Inflammatory macrophage treated with lipopolysaccharide for 1 hour (primary cell): ENCODE measurements at places on chromosomes 11 and 22.

- no peak for DNase-seq
These were observed 22.6 kb upstream of the IRAG1 start for GRCh38 chr11:10716122-10716521.

- DNase-seq = no peak
These were observed 26.8 kb upstream of the CACNG2 start for GRCh38 chr22:36730176-36730858.

DNA sequence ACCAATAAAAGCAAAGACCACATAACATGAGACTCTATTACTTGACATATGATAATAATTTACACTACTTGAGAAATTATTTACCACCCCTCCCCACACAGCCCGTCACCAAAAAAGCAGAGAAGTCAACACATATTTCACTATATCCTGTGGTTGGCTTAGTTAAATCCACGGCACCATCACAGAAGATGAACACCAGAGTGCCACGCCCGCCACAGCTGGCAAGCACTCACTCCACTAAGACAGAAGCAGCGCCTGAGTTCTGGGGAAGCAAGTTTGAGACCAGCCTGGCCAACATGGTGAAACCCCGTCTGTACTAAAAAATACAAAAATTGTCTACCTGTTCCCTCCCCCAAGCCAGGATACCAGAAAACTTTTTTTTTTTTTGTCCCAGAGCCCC is 53.1 kb downstream of the PACSIN2 start:
- DNase-seq = peak; percentile 23

- DNase-seq = no peak
These were observed 39.8 kb upstream of the HMGXB4 start for GRCh38 chr22:35217527-35217926.

GRCh38 chr11:103994094-103994493 is 42.3 kb upstream of the DDI1 start:
- no peak for DNase-seq

DNA sequence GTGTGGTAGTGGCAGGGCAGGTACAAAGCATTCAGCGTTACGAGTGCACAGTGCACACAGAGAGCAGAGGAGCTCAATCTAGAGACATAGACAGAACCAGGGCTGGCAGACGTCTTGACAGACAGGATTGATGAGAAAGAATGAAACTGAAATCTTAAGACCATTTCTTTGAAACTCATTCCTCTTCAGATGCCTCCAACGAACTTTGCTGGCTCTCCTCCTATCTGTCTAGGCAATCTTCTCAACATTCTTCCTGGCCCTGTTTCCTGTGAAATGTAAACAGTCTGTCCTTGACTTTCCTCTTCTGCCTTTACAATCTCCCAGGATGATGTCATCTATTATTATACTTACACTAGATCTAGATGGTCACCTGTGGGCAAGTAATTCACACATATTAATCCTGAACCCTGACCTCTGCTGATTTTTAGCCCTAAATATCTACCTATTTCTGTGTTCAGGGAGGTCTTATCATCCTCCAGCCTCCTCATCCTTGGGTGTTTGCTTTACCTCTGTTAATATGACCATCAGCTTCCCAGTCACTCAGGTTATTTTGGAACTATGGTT is 119.5 kb downstream of the ENTHD1 start:
- no peak for DNase-seq

DNA sequence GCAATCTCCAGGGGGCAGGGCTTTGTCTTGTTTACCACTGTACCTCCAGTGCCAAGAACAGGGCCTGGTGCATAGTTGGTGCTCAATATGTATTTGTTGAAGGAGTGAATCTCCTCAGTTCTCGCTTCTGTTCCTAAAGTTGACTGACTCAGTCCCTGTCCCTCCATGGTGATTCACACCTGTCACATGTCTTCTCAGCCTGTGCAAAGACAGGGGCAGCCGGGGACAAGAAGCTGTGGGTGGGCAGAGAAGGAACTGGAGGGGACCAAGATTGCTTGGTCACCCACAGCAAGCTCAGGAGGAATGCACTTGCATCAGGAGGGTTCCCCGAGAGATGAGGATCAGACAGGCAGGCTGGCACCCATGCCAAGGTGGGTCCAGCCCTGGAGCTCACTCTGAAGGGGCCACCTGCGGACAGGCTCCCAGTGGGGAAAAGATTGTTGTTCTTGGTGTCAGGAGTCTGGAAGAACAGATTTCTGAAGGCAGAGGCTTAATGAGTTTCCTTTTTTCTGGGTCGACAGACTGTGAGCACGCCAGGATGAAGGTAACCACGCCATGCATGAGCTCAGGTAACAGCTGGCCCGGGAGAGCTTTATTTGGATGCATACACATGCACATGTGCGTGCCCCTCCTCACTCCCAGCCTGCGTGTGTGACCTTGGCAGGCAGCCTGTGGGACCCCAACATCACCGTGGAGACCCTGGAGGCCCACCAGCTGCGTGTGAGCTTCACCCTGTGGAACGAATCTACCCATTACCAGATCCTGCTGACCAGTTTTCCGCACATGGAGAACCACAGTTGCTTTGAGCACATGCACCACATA is 16.9 kb downstream of the IL17RA start:
- peak; percentile 82 for DNase-seq

- DNase-seq = no peak
These were observed 6.3 kb downstream of the INPPL1 start for GRCh38 chr11:72230764-72231365.

- no peak for DNase-seq
These were observed 30.4 kb downstream of the DUSP8 start for GRCh38 chr11:1541474-1542204.

GRCh38 chr11:92387859-92388258 is 163.2 kb downstream of the FAT3 start:
- DNase-seq = no peak

DNA sequence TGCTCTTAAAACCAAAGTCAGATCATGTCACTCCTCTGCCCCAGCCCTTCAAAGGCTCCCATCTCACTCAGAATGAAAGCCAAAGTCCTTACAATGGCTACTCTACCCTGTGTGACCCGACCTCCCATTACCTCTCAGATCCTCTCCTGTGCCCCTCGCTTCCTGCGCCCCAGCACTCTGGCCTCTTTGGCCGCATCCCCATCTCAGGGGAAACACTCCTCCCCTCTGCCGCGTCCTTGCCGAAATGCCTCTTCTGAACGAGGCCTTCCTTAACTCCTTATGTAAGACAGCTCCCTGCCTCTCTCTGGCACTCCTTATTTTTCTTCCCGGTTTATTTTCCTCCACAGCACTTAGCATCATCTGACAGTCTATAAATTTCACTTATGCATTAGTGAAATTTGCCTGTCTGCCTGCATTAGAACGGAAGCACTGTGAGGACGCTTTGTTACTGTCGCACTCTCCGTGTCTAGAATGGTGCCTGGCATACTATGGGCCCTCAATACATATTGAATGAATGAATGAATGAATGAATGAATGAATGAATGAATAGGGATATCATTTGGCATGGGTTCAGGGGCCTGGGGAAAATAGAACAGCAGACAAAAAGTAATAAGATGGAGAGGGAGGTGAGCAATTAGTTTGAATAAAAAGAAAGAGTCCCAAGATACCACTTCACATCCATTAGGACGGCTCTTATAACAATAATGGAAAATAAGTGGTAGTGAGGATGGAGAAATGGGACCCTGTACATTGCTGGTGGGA is 137.8 kb downstream of the CEP164 start:
- DNase-seq = no peak

DNA sequence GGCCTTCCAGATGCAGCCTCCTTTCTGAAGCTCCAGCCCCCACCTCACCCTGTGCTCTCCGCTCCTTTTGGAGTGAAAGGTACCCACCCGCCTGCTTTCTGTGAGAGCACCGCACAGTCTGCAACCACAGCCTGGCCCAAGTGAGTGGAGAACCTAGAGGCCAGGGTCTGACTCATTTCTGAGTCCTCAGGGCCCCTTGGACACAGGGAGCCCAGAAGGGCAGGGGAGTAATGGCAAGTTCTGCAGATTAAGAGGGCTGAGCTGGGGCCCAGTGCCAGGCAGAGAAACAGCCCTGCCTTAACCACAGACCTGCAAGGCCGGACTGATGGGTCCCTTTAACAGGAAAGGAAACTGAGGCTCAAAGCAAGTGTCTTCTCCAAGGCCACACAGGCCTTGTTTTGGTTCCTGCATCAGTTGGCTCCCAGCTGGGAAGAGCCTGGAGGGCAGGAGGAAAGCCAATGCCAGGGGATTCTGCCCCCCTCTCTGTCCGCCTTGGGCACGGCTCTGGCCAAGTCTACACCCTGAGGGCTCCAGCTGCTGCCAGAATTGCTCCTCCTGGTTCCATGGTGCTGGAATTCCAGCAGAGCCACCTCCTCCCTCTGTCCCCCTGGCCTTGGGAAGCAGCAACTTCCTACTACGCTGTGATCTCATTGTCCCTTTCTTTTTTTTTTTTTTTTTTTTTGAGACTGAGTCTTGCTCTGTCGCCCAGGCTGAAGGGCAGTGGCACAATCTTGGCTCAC is 55.1 kb downstream of the CYTH4 start:
- DNase-seq = no peak

DNA sequence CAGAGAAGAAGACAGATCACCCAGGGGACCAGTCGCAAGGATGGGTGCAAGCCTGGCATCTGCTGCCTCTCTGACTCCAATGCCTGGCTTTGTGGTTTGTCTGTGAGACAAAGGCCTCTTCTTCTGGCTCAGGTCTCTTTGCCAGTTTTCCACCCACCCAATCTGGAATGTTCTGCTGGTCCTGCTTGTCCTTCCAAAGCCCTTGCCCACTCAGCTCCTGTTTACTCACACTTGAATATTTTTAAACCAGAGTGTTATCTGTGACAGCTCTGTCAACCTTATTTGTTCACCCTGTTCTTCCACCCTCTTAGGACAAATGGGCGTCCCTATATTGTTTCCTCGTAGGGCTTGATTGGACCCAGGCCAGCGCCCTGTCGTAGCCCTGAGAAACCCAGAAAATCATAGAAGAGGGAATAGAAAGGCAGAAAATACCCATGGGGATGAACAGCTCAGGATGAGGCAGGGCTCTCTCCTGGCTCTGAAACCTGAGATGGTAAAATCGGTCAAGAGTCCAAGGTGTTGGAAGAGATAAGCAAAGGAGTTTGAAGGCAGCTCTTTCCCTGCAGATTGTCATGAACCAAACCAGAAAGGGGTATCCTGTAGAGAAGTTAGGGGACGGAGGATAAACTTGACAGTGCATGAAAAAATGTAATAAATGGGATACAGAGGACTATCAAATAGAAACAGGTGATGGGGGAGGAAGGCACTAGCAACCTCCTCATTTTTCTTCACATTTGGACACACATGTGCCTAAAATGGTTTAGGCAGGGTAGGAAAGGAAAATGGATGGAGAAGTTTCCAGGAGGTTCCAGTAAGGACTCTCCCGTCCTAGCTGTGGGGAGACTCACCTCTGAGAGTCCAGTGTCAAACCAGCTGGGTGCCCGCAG is 651 bp downstream of the CRYAB start:
- no peak for DNase-seq

GRCh38 chr11:75899806-75900205 is 84.8 kb downstream of the UVRAG start:
- DNase-seq = no peak

GRCh38 chr22:40479126-40479800 is 108.9 kb downstream of the SGSM3 start:
- DNase-seq = peak; percentile 13

GRCh38 chr22:37219533-37219932 is 7.3 kb upstream of the SSTR3 start:
- DNase-seq = no peak

- no peak for DNase-seq
These were observed 534.3 kb upstream of the ARHGAP42 start for GRCh38 chr11:100152766-100153165.

DNA sequence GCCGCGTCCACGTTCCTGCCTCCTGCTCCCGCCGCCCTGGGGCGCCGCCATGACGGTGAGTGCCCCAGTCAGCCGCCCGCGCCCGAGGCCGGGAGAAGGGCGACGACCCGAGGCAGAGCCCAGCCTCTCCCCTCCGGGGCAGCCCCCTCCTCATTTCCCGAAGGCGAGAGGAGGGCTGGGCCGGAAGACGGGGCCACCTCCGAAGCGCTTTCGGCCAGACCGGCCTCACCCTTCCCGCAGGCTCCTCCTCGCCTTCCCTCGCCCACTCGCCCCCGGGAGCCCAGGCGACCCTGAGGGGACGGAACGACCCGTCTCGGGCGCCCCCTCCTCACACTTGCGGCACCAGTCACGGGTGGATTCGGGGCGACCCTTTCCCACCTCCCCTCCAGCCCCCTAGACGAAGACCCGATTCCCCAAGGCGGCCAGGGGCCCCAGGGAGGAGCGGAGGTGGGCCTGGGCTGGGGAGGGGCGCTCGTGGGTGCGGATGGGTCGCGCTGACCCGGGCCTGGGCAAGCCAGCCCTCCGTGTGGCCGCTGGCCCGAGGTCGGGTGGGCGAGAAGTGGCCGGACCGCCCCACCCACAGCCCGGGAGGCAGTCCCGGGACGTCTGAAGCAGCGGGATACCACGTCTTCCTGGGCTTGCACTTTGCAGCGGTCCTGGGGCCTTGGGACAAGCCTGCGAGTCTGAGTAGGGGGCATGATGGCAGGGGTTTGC is 49.7 kb downstream of the TRIOBP start:
- no peak for DNase-seq

- no peak for DNase-seq
These were observed 7.2 kb downstream of the ELFN2 start for GRCh38 chr22:37419969-37420685.

DNA sequence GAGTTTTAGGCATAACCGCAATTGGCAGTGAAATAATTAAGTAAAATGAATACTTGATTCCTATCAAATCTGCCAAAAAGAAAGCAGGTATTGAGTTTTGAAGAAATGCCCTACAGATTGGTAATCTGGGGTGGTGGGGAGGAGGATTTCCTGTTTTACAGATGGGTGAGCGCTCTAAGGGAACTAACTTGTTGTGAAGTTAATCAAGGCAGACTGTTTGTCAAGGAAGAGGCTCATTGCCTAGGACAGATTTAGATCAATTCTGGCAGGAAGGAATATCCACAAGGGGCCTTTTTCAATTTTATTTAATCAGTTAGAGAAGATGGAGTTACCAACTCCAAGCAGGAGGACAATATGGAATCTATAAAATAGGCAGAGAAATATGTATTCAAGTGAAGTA is 271.5 kb upstream of the CCDC90B start:
- DNase-seq = no peak

- DNase-seq = no peak
These were observed 35.1 kb upstream of the PDGFD start for GRCh38 chr11:104199053-104199452.

DNA sequence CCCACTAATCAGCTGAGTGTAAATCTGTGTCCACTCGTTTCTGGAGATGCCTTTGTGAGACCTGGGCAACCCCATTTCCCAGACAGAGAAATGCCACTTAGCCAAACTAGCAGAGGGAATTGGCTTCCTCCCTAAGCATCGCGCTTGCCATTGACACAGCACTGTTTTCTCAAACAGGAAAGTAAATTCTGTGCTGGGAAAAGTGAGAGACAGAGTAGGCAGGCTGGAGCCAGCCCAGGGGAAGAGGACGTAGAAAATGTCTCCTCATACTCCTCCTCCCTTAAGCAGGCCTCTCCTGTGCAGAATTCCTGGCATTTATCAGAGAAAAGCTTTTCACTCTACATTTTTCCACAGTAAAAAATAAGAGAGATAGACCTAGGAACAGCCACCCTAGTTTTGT is 99.1 kb upstream of the AMOTL1 start:
- DNase-seq = no peak
